ENCODE measurements at places on chromosomes 6 and 20.

DNA sequence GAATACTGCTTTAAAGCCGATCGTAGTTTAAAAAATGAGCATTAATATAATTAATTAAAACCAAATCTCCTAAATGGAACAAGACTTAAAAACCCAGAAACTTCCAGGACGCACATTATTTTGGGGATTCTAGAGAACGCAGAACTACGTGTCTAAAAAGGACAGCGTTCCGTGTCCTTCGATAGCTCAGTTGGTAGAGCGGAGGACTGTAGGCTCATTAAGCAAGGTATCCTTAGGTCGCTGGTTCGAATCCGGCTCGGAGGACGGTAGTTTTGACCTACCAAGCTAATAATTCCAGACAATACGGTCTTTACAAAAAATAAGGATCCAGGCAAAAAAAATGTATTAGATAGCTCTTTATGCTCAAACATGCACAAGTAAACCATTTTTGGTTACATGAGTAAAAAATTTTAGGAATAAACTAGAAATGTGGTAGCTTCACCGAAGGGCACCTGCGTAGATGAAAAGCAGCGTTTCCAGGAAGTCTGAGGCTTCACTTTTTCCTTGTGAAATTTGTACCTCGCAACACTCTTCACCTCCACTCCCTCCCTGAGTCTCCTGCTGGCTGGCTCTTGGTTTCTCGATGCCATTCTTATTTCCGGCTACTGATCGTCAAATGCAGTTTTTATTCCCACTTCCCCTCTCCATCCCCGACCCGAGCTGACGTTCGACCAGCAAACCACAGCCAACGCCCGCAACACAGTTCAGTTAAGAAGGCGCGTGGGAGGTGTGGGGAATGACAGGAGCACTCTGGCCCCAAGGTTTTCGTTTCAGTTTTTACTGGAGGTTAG is 19.6 kb upstream of the ABT1 start:
- DNase-seq: peak; percentile 80

GRCh38 chr6:113457198-113457597 is 399.9 kb upstream of the MARCKS start:
- DNase-seq: peak; percentile 83

GRCh38 chr20:38514185-38514584 is 41.5 kb downstream of the RALGAPB start:
- no peak for DNase-seq

DNA sequence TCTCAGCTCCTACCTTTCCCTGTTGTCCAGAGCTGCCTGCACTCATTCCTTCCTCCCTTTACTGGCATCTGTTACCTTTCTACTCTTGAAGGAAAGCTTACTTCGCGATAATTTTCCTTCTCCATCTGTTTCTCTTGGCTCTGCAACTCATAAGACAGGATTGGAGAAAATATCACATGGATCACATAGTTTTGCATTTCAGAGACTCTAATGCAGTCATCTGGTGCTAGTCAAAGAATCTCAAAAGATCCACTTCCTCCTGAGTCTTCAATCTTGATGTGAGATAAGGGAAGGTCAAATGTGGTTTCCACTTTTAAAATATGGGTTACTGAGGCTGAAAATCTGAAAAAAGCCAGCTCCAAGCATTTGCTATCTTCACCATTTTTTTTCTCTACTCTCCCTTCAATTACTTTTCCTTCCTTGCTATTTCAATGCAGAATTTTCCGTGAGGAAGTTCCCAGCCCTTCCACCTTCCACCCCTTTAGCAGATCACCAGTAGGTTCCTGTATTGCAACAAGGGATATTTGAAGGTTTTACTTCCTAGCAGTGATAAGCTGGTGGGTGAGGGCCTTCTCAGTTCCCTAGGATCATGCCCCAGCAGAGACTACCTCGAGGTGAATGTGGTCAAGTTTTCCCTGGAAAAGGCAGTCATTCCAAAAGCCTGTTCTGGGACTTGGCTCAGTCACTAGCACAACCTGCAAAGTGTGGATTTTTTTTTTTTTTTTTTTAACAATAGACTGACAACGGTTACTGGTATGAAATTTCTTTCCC is 62.8 kb upstream of the LRRC1 start:
- no peak for DNase-seq

DNA sequence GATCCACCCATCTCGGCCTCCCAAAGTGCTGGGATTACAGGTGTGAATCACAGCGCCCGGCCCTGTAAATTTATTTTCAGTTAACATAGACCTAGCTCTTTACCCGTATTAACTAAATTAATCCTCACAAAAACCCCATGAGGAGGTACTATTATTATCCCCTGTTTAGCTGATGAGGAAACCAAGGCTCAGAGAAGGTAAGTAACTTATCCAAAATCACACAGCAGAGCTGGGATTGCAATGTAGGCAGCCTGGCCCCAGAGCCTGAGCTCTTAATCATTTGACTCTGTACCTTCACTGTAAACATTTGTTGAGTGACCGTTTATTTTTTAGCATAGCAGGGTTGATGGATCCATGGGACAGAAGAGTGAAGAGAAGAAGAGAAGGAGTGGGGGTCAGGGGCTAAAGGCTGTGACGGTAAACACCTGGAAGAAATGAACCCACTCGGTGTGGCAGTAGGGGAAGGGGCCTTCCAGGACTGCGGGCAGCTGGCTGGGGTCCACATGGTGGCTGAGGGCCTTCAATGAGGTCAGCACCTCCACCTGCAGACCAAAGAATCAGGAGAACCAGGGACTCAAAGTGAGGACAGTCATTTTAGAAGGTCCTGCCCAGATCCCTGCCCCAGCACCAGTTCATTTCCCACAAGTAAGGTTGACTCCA is 35.2 kb downstream of the KIAA1755 start:
- no peak for DNase-seq

GRCh38 chr20:34220561-34220960 is 20.7 kb upstream of the ASIP start:
- peak; percentile 80 for DNase-seq

DNA sequence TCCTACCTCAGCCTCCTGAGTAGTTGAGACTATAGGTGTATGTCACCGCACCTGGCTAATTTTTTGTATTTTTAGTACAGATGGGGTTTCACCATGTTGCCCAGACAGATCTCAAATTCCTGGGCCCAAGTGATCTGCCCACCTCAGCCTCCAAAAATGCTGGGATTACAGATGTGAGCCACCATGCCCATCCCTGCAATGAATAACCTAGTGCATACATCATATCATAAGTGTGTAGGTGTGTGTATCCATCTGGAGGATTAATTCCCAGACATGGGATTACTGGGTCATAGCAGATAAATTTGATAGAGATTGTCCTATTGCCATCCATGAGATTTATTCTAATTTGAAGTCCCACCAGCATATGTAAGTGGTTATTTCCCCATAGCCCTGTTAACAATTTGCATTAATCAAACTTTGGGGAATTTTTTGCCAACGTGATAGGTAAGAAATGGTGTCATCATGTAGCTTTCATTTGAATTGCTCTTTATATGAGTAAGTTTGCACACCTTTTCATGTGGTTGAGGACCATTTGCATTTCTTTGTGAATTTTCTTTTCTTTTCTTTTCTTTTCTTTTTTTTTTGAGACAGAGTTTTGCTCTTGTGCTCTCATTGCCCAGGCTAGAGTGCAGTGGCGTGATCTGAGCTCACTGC is 29.9 kb upstream of the BACH2 start:
- no peak for DNase-seq

- no peak for DNase-seq
Measured at GRCh38 chr6:25692472-25692871, 40.5 kb downstream of the SCGN start.

DNA sequence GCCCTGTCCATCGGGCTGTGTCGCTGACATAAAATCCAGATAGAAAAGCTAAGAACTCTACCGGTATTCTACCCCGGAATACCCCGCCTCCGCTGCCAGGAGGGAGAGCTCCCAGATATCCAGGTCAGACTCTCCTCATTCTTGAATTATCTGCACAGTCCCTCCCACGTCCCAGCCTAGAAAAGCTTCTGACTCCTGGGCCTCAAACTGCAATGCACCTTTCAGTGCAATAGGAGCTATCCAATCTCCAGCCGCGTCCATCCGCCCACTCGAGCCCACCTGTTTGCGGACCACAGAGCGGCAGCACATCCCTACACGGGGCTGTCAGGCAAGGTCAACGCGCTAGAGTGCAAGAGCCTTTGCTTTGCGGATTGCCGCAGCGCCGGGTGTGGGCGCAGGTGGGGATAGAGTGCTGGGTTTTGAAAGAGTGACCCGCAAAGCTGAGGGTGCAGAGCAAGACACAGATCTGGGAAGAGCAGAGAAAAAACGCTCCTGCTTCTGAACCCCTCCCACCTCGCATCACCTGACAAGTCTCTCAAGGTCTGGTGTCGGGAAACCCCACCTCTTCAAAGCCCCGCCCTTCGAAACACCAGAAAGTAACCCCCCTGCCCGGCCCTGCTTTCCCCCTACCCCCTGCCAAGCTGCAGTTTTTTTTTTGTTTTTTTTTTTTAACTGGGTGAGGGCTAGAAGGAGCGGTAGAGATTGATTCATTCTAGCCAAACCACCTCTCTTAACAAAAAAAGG is 1.3 kb downstream of the TAPBP start:
- peak; percentile 75 for DNase-seq

DNA sequence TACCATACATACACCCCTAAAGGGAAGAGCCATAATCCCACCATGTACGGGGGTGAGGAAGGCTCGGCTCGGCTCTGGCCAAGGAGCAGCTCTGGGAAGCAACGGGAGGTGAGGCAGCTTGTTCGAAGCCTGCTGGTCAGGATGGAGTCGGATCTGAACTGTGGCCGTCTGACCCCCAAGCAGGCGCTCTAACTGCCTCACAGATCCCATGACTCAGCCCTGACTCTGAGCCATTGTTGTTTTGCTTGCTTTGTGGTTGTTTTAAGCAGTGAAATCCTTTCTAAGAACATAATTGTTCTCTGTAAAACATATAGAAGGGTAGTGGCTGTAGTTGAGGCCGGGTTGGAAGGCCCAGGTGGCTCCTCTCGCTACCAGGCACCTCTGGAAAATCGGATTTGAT is 10.9 kb downstream of the C6orf132 start:
- DNase-seq: peak; percentile 71

GRCh38 chr6:18147160-18147559 is 7.7 kb downstream of the TPMT start:
- DNase-seq: peak; percentile 48

DNA sequence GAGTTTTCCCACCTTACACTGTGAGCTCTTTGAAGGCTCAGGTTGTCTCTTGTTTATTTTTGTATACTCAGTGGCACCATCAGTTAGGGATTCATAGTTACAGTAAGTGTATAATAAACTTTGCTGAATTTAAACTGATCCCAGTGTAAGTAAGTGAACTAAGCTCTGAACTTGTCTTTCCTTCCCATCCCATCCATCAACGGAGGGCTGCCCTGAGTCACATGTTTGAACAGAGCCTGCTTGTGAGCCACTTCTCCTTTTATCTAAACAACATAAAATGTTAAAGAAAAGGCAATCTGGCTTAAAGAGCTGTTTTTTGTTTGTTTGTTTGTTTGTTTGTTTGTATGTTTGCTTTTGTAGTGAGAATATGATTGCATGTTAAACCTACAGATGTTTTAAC is 185.7 kb upstream of the MARCKS start:
- DNase-seq: no peak

GRCh38 chr20:59429396-59429795 is 129.0 kb downstream of the EDN3 start:
- DNase-seq: no peak

DNA sequence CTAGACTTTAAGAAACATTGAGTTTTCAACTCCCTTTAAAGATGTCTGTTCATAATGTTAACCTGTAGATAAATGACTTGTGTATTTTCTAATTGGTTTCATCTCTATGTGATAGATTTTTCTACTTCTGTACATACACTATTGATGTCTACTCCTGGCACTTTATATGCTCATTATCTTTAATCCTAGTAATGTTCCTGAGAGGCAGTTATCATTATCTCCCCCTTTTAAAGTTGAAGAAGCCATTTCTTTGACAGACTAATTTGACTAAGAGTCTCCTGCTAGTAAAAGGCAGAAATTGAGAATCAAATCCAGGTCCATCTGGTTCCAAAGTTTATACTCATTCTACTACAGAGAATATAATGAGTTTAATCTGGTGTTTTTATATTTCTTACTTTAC is 137.2 kb upstream of the SAMD5 start:
- DNase-seq: no peak

DNA sequence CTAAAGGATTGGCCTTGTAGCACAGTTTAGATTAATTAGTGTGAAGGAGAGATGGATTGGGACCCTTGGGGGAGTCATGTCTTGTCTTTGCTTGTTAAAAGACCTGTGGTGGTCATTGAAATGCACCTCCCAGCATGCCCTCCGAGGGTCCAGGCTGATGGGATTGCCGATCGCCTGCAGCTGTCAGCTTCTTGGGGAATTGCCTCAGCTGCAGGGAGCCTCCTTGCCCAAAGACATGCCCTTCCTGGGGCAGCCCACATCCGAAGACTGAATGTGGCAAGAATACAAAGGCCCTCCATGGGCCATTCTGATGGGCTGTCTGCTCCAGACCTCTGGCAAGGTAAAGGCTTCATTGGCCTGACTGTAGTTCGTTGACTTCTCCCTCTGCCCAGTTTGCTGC is 150.7 kb downstream of the FARS2 start:
- no peak for DNase-seq

DNA sequence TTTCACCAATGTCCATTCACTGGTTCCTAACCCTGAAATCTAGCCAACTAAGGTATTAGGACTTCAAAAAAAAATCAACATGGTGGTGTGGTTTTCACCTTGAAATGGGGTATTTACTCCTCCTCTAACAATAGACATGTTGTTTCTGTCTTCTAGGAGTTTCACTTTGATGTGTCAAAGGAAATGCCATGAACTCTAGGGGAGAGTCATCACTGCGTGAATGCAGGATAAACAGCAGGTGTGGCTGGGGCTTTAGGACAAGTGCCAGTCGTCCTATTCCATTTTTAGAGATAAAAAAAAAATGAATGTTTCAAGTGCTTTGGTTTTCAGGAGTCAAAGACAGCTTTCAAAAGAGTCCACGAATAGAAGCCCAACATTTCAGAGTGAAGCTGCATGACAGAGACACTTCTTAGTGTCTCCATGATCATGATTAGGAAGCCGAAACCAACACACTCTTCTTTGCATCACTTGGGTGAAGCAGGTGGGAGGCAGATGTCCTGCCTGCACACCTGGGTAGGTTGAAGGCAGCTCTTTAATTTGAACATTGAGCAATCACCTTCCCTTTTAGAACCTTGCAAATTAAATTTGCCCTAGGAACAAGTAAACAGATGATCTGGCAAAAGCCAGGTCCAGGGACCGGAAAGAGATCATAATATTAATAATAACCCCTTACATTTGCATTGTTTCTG is 328.5 kb upstream of the PRDM1 start:
- DNase-seq: no peak

DNA sequence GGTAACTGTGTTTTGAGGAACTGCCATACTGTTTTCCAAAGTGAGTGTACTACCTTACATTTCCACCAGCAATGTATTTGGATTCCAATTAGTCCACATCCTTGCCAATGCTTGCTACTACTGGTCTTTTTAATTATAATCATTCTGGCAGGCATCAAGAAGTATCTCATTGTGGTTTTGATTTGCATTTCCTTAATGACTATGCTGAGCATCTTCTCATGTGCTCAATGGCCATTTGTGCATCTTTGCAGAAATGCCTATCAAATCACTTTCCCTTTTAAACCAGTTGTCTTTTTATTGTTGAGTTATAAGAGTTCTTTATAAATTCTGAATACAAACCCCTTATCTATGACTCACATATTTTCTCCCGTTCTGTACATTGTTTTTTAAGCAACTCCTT is 75.9 kb downstream of the ATG5 start:
- no peak for DNase-seq

- no peak for DNase-seq
Measured at GRCh38 chr6:93226822-93227221, 192.5 kb downstream of the EPHA7 start.

- no peak for DNase-seq
Measured at GRCh38 chr6:110250838-110251237, 70.6 kb downstream of the CDC40 start.
